ENCODE measurements at places on chromosomes 1 and 21.
A peak's percentile ranks its signal among the peaks of the same experiment; 100 is the strongest.

DNA sequence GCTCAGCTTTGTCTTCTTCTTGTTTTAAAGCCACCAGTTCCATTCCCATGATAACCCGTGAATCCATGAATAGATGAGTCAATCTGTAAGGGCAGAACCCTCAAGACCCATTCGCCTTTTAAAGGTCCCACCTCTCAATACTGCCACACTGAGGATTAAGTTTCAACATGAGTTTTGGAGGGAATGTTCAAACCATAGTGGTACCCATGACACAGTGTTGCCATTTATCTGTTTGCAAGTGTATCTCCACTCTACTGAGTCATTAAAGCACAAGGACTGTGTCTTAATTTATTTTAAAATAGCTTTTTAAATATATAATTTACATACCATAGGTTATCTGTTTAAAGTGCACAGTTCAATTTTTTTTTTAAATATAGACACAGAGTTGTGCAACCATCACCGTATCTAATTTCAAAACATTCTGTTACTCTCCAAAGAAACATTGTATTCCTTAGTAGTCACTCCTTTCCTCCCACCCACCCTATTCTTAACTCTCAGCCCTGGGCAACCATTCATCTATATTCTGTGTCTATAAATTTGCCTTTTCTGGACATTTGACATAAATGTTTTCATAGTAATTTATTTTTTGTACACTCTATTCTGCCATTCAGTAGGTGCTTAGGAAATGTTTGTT is 4.8 kb upstream of the IL24 start:
- DNase-seq, result no peak

DNA sequence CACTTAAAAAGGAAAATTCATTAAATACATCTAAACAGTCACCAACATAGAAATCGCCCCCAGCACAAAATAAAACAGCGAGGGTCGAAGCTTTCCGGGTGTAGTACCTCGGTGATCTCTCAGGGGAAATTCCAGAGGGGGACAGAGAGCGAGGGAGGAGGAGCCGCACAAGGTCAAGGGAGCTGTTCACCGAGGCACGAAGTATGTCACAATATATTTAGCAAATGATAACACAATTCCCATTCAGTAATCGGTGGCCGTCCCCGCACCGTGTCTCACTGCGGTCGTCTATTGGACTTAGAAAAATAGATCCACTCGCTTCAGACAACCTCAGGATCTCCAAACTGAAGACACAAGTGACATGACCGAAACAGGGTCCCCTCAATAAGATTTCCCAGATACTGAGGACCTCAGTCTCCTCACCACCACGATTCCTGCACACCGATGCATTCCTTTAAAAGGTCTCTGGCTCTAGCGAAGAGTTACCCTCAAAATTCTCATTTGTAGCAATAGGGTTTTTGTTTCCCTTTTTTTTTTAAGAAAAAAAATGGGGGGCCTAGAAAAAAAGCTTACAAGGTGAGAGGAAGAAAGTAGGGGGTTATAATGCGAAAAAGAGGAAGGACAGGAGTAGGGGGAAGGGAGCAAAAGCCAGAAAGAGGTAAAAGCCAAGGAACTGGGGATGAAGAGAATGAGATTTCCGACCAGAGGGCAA is 1.1 kb downstream of the LPGAT1 start:
- DNase-seq, result peak; percentile 47

DNA sequence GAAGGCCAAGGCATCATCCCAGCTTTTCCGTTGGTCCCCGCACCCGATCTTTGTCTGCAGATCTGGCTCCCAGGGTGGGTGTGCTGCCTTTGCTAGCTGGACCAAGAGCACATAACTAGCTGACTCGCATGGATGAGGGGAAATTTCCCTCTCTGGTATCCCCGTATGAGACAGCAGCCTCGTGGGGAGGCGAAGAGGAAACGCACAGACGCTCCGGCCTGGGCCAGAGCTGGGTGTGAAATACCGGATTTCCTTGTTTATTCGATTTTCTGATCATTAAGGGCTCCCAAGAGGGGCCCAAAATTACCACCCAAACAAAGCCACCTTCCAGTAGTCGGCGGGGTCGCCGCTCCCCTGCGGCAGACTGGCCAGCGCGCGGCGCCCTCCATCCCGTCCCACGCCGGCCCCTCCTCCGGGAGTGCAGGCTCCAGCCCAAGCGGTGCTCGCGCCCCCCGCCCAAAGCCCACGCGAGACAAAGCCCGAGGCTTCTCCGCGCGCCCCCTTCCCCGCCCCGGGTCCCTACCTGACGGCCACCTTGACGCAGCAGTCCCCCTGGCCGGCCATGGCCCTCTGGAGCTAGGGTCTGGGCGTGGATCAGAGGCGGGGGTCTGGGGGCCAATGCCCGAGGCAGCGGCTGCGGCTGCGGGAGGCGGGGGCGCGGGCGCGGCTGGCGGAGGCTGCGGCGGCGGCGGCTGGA is 546 bp downstream of the KIF21B start:
- no peak for DNase-seq

DNA sequence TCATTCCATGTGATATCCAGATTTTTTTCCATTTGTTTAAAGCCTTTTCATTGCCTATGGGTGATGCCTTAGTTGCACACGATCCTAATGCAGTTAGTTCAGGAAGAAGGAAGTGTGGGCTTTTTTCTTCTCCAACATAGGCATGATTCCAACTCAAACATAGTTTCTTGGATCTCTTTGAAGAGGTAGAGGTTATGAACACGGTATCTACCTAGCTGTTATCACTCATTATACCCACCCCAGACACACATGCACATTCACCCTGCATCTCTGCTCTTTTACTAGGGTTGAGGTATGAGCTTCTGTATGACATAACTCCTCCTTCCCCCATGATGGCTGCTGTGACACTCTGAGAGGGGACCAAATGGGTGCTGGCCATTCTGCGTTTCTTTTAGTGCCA is 122.1 kb upstream of the ZNF648 start:
- DNase-seq, result no peak

- DNase-seq, result peak; percentile 14
Observed at GRCh38 chr1:219544163-219544846, 68.6 kb downstream of the ZC3H11B start.

DNA sequence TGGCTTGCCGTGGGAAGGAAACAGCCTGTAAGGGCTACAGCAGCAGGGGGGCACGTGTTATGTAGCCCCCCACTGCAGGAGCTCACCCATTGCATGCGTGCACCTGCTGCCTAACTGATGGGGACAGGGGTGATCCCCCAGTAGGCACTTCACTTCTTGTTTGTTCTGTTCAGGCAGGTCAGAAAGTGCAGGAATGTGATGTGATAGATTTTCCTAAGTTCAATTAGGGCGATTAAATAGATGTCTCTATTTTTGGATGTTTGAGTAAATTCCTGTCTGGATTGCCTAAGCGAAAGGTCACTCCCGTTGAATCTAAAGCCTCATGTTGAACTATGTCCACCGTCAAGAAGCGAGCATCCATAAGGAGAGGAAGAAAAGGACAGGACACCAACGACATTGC is 78.8 kb upstream of the LPGAT1 start:
- no peak for DNase-seq

- no peak for DNase-seq
Observed at GRCh38 chr1:36656271-36656670, 173.6 kb upstream of the CSF3R start.

- peak; percentile 54 for DNase-seq
Observed at GRCh38 chr1:28248273-28249012, 10.9 kb upstream of the SESN2 start.

DNA sequence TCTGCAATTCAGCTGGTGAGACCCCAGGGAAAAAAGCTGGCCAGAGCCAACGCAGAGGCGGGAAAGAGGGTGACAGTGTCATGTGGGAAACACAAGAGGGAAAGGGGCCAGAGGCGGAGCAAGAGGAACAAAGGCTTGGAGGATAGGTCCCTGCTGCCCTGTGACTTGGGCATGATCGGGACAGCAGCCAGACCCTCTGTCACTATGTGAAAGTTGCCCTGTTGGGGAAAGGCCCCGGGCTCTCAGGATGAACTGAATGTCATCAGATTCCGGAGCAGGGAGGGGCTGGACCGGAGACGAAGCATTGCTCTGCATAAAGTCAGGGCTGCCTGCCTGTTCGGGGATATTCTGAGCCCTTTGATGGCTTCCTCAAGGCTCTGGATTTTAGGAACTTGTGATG is 5.7 kb upstream of the ELF3 start:
- no peak for DNase-seq

- no peak for DNase-seq
Observed at GRCh38 chr1:11062965-11063401, 3.2 kb upstream of the SRM start.

- no peak for DNase-seq
Observed at GRCh38 chr1:160325252-160325651, 17.8 kb downstream of the COPA start.

DNA sequence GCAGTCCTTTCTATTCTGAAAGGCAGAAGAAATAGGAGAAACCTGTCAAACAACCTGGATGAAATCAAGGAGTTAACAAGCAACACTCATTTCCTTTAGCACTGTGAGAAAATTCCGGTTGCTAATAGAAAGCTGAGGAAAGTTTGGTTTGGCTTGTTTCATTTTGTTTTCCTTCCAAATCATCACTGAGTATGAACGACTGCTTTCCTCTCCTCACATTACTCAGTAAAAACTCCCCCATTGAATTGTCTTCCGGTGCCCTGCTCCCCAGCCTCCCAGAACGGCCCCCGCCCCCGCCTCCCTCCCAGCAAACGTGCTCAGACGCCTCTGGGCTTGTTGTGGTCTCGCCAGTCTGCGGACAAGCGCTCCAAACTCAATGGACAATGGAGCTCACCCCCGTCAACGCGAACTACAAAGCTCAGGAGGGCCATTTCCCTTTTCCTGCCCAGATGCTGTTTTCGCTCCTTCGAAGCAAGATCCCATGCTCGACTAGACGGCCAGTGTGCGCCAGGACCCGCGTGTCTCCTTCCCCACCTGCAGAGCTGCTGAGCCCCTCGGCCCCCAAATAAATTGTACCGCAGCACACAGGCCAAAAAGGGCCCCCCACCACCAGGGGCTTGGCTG is 747 bp downstream of the STX6 start:
- DNase-seq, result peak; percentile 67

- no peak for DNase-seq
Observed at GRCh38 chr1:211579440-211580302, 710 bp upstream of the SLC30A1 start.

GRCh38 chr1:20698195-20698910 is 19.5 kb downstream of the KIF17 start:
- no peak for DNase-seq

DNA sequence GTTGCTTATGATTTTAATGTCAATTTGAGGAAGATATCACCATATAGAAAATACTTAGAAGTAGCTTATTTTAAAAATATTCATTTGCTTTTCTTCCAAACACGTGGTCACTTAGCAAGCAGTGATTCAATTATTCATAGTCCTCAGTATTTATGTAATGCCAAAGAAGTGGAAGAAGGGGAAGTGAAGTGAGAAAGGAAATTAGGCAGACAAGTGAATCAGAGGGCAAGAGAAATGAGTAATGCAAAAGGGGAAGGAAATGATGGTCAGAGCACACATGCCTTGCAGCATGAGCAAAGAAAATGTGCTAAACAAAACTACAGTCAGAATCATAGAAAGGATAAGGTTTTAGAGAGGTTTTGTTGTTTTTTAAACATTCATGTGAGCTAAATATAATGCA is 31.8 kb downstream of the SDCCAG8 start:
- DNase-seq, result no peak

DNA sequence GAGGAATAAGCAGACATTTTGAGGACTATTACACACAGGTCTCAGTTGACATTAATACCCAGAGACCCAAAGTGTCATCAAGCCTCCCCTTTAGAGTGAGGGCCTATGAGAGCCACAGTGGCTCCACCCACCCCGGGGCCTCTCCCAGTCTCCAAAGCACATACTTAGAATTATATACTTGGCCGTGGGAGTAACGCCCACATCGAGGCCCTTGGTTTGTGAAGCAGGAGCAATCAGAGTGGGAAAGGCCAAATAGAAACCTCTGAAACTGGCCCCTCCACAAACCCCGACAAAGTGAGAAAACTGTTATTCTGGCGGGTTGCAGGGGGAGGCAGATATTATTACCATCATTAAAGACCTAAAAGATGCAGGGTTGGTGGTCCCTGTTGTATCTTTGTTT is 7.0 kb upstream of the DESI2 start:
- no peak for DNase-seq

GRCh38 chr1:156448134-156448967 is 52.2 kb downstream of the MEF2D start:
- no peak for DNase-seq

DNA sequence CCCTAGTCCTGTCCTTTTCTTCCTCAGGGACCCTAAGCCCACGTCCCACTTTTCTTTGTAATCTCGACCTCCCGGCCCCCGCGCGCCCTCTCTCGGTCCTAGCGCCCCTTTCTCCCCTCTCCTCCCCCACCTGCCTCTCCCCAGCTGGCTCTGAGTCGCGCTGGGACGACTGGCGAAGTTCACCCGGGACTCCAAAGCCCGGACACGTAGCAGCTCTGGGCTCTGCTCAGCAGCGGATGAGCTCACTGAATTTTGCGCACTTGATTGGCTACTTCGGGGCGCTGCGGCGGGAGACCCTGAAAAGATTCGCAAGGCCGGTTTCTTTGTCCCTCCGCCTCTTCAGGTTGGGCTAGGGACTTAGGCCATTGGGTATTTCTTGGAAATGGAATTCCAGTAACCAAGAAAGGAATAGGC is 16.3 kb upstream of the ACKR1 start:
- DNase-seq, result peak; percentile 79

- DNase-seq, result peak; percentile 38
Observed at GRCh38 chr1:155125946-155126555, 1.6 kb upstream of the EFNA1 start.

DNA sequence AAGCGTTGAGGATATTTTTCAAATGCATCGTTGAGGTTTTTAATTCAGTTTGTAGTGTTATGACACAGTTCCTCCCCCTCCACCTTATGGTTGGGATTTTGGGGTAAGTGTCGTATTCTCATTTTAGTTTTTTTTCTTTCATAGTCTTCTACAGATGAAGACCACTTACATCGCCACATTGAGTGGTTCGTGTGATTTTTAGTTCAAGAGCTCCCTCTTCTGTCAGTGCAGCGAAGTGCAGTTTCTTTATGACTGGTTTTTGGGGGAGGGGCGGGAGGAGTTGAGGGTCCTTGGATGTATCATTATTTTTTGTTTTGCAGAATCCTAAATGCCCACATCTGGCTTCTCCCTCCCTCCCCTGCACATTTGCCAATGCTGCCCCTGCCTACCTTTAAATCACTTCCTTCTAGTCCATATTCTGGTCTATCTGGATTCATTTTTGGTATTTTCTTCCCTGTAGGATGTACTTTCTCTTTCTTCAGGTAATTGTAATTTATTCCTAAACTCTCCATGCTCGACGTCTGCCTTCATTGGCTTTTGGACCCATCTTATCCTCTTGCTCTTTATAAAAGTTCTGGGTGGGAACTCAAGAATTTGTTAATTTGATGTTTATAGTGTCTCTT is 433.1 kb downstream of the CAMTA1 start:
- peak; percentile 77 for DNase-seq

- no peak for DNase-seq
Observed at GRCh38 chr1:227917081-227917950, 30.4 kb downstream of the WNT9A start.

DNA sequence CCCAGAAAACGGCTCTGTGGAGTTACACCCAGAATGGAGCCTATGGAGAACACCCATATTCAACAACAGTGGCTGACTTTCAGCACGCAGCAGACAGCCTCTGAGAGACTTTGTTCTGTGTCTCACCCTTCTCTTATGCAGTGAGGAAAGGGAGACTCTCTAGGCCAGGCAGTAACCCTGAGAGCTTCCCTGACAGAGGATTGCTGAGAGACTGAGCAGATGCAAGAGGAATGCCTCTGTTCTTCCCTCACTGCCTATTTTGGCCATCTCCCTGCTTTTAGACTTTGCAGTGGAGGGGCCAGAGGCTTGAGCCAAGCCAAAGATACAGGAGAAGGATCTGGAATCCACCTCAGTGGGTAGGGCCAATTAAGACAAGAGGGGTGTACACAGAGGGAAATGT is 41.8 kb upstream of the SLC16A1 start:
- no peak for DNase-seq
